ENCODE measurements at places on chromosomes 4 and X.

- DNase-seq, result no peak
These were observed 187.7 kb upstream of the GATB start for GRCh38 chr4:151948351-151949016.

DNA sequence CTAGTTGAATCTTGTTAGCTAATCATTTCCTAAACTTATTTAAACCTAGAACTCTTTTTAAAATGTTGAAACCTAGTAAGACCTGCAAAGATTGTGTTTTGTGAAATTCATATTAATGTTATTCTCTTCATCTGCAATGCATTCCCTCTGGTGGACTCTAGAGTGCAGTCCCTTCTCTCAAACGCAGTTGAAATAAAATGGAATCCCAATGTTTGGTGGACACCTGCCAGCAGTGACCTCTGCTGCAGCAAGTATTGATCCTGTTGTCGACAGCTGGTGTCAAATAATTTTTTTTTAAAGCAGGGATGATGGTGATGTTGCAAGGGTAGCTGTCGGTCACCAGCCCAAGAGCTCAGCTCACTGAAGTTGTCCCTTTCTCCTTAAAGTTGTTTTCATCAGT, 492.0 kb downstream of the ZIC3 start:
- no peak for DNase-seq

DNA sequence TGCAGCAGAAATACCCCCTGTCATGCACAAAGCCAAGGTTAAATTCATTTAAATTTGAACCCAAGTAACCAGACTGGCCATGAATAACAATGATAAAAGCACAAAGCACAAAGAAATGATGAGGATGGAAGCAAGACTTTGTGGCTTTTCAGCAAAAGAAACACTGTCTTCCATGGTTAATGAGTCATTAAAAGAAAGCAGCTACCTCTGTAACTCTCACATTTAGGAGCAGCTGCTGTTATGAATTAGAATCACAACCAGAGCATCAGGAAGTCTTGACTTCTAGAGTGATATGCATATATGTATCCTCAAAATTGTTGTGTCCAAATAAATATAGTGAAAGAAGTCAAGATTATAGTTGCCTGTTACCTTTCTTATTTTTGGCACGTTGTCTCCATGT, 70.7 kb upstream of the RPS6KA6 start:
- no peak for DNase-seq

DNA sequence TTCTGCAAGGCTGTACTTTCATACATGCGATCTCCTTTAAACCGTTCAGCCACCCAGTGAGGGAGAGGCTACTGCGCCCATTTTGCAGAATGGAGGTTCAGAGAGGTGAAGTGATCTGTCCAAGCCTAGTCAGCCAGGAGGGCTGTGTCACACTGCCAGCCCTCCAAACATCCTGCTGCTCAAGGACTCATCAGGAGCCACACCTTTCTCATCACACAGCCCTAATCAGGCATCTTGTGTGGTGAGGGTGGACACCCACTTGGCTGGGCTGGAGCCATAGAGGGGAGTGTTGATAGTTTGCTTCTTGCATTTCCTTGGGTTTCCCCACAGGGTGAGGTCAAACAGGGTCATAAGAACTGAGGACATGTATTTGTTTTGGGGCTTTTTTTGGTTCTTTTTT, 5.4 kb upstream of the CXCR3 start:
- DNase-seq, result no peak

DNA sequence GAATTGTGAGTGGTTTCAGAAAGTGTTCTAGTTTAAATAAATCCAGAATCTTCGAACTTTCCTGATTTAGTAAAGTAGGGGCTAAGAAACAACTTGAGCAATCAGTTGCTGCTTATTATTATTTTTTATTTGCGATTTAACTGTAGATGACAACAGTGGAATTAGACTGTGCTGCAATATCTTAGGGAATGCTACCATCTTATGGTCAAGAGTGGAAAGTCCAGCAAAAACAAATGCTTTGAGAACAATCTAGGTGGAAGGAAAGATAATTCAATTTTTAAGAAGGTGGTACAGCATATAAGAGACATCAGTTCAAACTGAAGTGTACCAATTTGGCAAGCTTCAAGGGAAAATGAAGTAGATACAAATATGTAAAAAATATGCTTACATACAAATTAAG, 73.3 kb downstream of the CYLC1 start:
- no peak for DNase-seq

DNA sequence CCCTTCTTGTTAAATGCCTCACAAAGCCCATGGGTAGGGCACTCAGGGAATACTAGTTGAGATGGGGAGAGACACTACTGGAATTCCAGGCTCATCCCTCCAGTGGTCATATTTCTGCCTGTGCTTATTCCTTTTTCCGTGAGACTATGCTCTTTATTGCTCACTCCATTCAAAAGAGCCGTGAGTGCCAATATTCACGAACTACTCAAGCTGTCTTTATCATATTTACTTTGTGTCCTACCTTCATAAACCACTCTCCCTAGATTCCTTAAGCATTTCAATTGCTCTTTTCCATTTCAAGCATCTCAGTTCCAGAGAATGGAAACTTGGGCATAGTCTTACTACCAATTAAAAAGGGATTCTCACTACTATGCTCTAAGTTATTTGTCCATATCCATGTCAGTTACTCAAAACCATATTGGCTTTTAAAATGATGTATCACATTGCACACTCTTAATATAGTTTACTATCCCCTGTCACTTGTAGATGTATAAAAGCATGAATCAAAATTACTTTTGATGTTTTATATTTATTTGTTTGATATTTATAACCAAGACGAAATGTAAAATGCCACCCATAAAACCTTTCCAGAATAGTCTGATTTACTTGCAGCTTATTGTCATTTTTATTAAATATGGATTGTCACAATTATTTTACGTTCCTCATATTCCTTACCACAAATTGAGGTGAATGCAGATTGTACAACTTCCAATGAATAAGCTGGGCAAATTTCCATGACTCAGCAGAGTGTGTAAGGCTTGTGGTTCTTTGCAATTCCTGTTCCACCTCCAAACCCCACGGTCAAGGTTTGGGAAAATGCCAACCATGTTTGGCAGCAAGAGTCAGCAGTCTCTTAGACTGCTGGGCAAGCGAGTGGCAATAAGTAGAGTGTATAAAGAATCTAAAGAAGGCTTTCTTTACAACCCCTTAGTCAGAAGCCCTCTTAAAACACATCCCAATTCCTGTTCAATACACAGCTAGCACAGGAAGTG, 24.4 kb downstream of the ENOX2 start:
- DNase-seq, result no peak

DNA sequence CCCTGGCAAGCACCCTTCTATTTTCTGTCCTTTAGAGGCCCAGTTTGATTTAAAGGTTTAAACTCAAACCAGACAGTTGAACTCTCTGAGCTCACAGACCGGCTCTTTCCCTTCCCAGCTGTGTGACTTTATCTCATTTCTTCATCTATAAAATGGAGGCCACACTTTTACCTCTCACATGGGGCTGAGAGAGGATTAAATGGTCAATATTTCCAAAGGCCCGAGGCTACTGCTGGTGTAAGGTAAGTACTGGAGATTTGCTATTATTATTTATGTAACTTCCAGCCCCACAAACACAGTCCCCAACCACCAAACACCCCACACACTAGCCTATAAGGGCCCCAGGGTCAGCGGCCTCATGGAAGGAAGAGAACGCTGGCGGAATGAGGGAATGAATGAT, 13.6 kb upstream of the CYTL1 start:
- DNase-seq, result no peak

- no peak for DNase-seq
These were observed 54.2 kb downstream of the ATXN3L start for GRCh38 chrX:13265549-13266132.

DNA sequence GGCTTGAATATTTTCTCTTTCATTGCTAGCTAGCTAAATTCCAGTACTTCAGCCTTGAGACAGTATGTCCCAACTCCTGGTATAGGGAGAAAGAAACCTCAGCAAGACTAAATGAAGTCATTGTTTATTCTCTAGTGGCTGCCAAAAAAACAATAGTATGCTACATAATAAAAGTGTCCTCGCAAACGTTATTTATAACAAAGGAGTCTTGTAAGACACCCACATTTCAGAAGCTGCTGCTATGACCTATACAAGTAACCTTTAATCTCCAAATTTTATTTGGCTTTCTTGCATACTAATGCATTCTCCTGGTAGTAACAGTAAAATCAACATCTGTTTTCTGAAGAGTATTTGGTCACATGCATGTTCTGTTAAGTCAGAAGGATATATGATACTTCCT, 28.8 kb downstream of the NEK1 start:
- no peak for DNase-seq

GRCh38 chr4:8907596-8908205, 36.1 kb upstream of the HMX1 start:
- no peak for DNase-seq

- no peak for DNase-seq
These were observed 23.9 kb downstream of the SORBS2 start for GRCh38 chr4:185787926-185788679.

GRCh38 chr4:102263024-102263787, 82.1 kb downstream of the SLC39A8 start:
- no peak for DNase-seq

- DNase-seq, result no peak
These were observed 20.1 kb downstream of the ARHGEF9 start for GRCh38 chrX:63764946-63765345.

DNA sequence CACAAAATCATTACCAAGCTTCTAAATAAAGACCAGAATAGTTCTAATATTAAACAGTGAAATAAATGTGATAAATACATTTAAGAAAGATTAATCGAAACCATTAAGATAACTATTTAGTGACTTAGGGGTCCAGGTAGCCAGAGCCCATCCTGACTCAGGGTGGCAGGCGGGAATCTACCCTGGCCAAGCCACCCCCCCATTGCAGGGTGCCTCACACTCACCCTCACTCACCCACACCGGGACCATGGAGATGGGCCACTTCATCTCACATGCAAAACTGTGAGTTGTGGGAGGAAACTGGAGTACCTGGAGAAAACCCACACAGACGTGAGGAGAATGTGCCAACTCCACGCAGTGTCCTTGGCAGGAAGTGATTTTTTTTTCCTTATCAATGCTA, 237.6 kb upstream of the HAND2 start:
- no peak for DNase-seq

- no peak for DNase-seq
These were observed 8.6 kb downstream of the SPATA4 start for GRCh38 chr4:176186671-176187395.

- no peak for DNase-seq
These were observed 45.4 kb upstream of the WWC2 start for GRCh38 chr4:183053681-183054080.

- DNase-seq, result no peak
These were observed 11.2 kb upstream of the SCRG1 start for GRCh38 chr4:173410079-173410478.

GRCh38 chrX:121569609-121570008, 522.2 kb downstream of the GLUD2 start:
- DNase-seq, result no peak

DNA sequence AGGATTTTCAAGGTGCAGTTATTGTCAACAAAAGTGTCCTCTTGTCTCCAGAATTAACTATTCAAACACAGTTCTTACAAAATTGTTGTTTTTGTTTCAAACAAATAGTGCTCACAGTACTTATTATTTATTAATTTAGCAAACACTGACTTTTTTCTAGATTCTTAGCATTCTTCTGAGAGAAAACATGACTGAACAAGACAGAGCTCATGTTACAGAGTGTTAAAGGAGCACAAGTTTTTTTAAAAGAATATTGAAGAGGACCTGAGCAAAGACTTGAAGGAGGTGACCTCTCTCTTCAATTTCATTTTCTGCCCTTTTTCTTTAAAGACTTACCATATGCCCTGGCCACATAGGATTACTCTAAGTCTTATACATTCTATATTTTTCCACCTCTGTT, 2220.3 kb upstream of the AGA start:
- no peak for DNase-seq

GRCh38 chr4:147790412-147790811, 58.5 kb downstream of the ARHGAP10 start:
- DNase-seq, result no peak

- no peak for DNase-seq
These were observed 2.0 kb downstream of the CHST7 start for GRCh38 chrX:46575586-46575985.

DNA sequence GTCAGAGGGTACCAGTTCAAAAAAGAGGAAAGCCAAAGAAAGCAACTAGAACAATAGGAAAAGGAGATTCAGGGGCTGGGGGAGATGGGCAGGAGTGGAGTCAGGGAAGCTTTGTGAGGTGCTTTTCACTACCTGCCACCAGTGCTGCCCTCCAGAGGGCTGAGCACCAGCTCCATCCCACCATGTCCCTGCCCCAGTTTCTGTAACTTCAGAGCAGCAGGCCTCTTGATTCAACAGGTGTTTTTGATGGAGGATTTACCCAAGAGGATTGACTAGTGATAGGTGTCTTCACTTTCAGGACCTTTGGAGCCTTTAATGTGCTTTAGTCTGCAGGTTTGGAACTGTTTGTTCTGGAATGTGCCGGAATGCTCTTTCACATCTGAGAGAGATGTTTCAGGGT, 12.1 kb downstream of the KIT start:
- DNase-seq, result no peak

DNA sequence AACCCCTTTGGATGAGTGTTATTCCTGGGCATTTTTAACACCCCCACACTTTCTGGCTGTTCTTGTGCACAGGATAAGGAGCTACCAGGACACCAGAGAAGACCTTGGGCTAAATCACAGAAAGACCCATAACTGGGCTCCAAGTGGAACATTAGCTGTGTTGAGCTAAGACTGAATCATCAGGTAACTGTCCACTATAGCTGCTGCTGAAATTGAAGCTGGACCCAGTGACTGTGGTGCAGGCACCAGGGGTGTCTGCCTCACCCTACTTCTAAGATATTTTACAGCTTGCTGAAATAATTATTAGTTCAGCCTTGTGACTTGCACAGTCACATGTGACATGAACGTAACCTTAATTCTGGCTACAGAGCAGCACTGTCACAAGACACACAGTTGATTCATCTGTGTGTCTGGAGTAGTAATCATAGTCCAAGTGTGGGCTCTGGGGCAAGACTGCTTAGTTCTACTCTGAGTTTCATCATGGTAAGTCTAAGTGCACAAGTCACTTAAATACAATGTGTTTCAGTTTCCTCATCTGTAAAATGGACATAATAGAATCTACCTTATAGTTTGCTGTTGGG, 127.4 kb downstream of the SLC39A8 start:
- no peak for DNase-seq

GRCh38 chrX:107716118-107716684, 59.4 kb downstream of the TSC22D3 start:
- no peak for DNase-seq

DNA sequence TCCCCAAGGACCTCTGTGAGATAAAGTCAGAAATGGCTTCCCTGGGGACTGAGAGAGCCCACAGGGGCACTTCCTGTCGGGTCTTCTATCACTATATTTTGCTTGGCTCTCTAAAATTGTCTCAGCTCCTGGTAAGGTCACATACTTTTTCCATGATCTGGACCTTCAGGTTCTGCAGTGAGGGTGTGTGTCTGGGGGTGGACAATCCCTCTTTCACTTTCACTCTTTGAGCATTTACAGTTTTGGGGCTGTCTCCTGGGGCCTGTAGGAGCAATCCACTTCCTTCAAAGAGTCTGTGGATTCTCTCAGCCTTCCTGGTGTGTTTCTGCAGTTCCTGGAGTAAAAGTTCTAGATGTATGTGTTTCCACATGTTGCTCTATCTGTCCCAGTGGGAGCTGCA, 335.7 kb downstream of the FSTL5 start:
- no peak for DNase-seq

- DNase-seq, result no peak
These were observed 46.2 kb downstream of the FAM9B start for GRCh38 chrX:8987672-8988250.

Data from iPS DF 6.9 (cell line).